Right hindlimb (tissue), 1 donor: ENCODE measurements at places on chromosomes 16 and 17.

DNA sequence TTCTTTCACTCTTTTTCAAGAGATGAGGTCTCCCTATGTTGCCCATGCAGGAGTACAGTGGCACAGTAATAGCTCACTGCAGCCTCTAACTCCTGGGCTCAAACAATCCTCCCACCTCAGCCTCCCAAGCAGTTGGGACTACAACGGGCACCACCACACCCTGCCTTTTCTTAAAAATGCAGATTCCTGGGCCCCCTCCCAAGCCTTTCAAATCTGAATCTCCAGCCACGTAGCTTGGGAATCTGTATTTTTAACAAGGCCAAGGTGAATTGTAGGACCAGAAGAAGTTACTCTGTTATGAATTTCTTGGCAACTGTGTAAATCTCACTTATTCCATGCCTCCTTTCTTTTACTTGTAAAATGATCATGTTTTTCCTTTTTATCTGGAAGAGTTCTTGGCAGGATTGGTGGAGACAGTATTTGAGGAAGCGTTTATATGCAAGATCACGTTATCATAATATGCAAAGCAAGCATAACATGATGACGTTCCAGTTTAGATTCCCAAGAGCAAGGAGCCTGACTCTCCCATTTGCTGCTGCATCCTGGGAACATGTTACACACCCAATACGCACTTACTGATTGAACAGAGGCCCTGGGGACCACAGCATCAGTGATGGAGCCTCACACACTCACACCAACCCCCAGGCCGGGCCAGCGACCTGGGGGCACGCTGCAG is 44.5 kb downstream of the LITAF start:
- DNase-seq: no peak

GRCh38 chr16:68658341-68658973 is 13.3 kb downstream of the CDH3 start:
- DNase-seq: peak; percentile 49

- peak; percentile 71 for DNase-seq
These were observed 121.7 kb downstream of the HIC1 start for GRCh38 chr17:2176499-2177169.

DNA sequence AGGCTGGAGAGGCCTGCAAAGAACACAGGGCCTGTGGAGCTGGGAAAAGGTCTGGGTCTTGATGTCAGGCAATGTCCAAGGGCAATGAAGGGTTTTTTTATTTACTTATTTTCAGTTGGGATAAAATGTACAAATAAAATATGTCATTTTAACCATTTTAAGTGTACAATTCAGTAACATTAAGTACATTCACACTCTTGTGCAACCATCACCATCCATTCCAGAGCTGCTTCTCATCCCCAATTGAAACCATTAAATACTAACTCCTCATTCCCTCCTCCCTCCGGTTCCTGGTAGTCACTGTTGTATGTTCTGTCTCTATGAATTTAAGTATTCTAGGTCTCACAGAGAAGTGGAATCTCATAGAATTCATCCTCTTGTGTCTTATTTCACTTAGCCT is 444.7 kb downstream of the HS3ST3B1 start:
- DNase-seq: no peak

GRCh38 chr16:30187971-30188561 is 4.7 kb downstream of the CORO1A start:
- no peak for DNase-seq

GRCh38 chr17:77373299-77374169 is 232.8 kb downstream of the SEC14L1 start:
- DNase-seq: no peak

- DNase-seq: no peak
These were observed 2.2 kb downstream of the MAPK8IP3 start for GRCh38 chr16:1708083-1708767.

GRCh38 chr16:89084411-89084810 is 9.2 kb upstream of the ACSF3 start:
- no peak for DNase-seq

- no peak for DNase-seq
These were observed 765 bp downstream of the KRT19 start for GRCh38 chr17:41527063-41528023.

GRCh38 chr16:8919089-8919933 is 37.2 kb downstream of the LITAFD start:
- no peak for DNase-seq

DNA sequence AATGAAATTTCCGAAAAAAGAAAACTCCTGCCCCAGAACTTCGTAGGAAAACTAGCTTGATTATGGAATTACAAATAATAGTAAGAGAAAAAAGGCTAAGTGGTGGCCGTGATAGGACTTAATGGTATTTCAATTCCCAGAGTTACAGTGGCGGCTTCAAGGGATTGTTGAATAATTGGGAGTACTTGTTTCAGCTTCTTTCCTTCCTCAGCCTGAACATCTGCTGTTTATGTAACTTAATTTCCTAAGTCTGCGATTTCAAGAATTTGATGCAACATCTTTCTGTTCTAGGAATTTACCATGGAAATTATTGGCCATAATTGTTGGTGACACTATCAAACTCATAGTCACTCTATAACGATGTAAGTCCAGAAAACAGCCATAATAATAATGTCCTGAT is 684 bp upstream of the APPBP2 start:
- DNase-seq: no peak

- no peak for DNase-seq
These were observed 5.3 kb downstream of the NEURL4 start for GRCh38 chr17:7323731-7324437.

DNA sequence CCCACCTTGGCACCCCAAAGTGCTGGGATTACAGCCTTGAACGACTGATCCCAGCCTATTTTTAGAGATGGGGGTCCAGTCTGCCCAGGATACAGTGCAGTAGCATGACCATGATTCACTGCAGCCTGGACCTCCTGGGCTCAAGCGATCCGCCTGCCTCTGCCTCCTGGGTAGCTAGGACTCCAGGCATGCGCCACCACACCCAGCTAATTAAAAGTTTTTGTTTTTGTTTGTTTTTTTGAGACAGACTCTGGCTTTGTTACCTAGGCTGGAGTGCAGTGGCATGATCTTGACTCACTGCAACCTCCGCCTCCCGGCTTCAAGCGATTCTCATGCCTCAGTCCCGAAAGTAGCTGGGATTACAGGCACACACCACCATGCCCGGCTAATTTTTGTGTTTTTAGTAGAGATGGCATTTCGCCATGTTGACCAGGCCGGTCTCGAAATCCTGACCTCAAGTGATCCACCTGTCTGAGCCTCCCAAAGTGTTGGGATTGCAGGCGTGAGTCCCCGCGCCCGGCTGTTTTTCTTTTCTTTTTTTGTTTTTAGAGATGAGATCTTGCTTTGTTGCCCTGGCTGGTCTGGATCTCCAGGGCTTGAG is 2.3 kb upstream of the PAFAH1B1 start:
- DNase-seq: no peak

DNA sequence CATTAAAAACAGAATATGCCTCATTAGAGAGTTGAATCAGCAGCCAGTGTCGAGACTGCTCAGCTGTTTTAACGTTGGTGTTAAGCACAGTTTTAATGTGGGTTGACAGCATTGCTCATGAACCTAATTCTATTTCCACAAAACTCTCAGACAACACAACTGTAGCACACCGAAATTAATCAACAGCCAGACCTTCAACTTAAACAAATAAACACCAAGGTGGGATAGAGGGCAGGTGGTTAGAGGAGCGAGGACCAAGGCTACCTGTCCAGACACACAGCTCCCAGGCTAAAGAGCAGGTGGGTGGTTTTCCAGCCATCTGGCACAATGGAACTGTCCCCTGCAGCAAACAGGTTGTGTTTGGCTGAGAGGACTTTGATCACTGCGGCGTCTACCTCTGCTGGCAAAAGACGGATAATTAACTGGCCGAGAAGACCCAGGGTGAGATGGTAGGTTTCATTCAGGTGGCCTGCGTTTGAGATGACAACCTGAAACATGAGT is 69.6 kb upstream of the ATP2A3 start:
- DNase-seq: no peak

GRCh38 chr17:142102-142661 is 4.8 kb downstream of the SCGB1C2 start:
- DNase-seq: no peak

GRCh38 chr17:78677303-78678221 is 100.4 kb upstream of the DNAH17 start:
- DNase-seq: no peak

GRCh38 chr17:9409878-9410277 is 165.7 kb downstream of the STX8 start:
- no peak for DNase-seq

DNA sequence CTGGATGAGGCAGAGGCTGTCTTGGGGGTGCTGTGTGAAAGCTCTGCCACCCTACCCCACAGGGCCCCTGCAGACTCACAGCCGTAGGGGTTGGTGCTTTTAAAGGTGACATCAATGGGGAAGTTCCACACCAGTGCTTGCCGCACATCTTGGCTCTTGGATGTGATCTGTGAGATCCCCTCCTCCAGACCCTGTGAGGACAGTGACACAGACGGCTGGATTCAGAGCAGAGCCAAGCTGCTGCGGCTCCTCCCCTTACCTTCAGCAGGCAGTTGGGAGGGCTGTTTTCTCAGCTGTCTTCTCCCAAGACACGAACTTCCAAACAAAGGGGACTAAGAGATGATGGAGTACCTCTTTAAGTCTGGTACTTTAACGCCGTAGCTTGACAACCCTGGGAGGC is 4.8 kb downstream of the B9D1 start:
- DNase-seq: peak; percentile 9

DNA sequence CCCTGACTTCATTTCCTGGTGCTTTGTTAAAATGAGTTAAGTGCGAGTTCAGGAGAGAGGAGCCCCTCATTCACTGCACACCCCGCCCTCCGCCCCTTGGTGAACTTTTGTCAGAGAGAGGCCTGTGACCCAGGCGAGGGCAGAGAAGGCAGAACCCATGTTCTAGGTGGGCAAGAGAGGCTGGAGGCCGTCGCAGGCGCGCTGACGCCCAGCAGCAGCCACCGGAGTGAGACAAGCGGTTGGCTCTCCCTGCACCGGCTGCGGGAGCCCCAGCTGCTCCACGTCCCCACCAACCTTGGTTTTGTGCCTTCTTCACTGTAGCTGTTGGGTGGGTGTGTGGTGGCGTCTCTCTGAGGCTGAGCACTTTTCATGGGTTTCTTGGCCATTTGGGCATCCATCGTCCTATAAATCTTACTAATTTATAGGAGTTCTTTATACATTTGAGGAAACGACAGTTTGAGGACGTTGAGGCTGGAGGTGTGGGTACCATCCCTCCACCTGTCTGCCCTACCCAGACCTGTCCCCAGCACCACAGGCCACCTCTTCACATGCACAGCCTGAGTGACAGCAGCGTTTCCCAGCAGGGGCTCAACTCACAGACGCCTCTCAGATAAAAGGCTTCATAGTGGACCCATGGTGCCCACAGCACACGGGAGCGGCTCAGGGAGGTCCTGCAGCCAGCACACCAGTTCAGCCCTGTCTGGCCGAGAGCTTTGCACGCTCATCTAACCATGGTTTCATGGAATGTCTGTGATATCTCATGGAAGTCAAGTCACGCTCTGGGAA is 45.2 kb upstream of the CBFA2T3 start:
- no peak for DNase-seq

- DNase-seq: no peak
These were observed 755 bp upstream of the TUFM start for GRCh38 chr16:28846933-28847273.

DNA sequence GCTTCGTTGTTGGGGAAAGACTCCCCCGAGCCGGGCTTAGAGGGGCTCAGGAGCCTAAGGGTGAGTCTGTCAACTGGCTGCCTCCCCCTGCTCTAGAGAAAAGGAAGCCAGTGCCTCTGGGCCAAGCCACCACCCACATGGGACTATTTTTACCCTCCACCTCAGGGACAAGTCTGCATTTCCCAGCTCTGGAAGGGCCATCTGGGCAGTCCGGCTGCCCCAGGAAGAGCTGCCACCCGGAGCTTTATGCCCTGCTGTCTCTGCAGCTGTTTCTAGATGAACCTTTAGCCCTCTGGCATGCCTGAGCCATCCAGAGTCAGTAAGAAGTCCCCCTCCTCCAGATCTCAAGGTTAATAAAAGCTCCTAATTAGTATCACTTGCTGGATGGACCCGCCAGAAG is 5.3 kb upstream of the RPRML start:
- peak; percentile 52 for DNase-seq

DNA sequence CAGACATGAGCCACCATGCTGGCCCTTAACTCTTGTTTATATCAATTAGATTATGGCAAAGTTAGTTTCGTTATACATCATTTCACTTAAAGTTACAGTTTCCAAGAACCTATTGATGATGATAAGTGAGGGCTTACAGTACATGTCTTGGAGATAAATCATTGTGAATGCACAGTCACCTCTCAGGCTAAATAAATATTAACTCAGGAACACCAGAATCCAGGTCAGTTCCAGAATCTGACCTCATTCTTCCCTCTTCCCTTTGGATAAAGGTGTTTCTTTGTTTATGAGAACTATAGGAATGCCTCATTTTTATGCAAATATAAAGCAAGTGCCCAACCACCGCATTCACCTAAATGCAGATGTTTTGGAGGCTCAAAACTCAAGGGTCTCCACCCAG is 48.4 kb upstream of the CRYM start:
- no peak for DNase-seq

- peak; percentile 81 for DNase-seq
These were observed 2.0 kb upstream of the C17orf99 start for GRCh38 chr17:78144147-78144719.

DNA sequence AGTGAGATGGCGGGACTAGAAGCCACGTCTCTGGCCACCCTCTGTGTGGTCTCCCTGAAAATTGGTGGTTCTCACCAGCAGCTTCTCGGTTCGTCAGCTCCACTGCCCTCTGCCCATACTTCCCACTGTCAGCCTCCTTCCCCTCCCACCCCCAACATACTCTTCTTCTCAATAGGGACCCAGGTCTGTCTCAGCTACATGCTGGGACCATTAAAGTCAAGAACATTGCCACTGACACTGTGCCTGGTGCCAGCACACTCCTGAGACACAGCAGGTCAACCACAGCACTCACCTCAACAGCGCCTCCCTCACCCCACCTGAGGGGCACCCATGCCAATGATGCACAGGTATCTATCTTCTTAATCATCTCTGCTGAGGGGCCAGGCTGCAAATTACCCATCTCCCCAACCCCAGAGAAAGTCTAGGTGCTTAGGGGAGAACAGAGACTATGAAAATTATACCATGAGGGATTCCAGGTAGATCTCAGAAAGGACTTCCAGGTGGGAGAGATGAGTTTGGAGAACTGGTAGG is 1.3 kb downstream of the PLXDC1 start:
- DNase-seq: no peak

GRCh38 chr17:47810200-47810821 is 11.3 kb downstream of the OSBPL7 start:
- peak; percentile 12 for DNase-seq

GRCh38 chr17:66790501-66791061 is 44.3 kb upstream of the CACNG5 start:
- no peak for DNase-seq

- no peak for DNase-seq
These were observed 37.8 kb upstream of the C16orf78 start for GRCh38 chr16:49335828-49336227.

DNA sequence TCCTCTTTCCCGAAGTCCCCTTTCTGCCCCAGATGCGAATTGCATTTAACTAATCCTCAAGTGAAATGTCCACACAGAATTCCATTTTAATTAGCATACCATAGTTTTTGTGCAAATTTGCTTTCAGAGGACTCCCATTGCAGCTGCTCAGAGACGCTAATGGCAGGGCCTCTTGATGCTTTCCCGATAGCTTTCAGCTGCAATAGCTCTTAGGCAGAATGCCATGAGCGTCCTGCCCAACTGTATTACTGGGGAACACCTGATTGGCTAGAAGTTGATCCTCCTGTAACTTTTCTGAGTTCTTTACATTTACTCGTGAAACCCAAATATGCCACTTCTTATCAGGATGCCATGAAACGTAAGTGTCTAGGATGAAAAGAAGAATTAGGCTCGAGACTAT is 203.0 kb downstream of the UTP18 start:
- peak; percentile 63 for DNase-seq

- DNase-seq: no peak
These were observed 2.2 kb upstream of the UQCRC2 start for GRCh38 chr16:21950782-21951521.
